Mesothelial cell of epicardium (in vitro differentiated cells): ENCODE measurements at places on chromosomes 5 and 9.
A peak's percentile ranks its signal among the peaks of the same experiment; 100 is the strongest.

- no peak for DNase-seq
Measured at GRCh38 chr5:103446813-103447212, 115.8 kb downstream of the NUDT12 start.

- DNase-seq: no peak
Measured at GRCh38 chr9:134384811-134385479, 58.7 kb downstream of the RXRA start.

DNA sequence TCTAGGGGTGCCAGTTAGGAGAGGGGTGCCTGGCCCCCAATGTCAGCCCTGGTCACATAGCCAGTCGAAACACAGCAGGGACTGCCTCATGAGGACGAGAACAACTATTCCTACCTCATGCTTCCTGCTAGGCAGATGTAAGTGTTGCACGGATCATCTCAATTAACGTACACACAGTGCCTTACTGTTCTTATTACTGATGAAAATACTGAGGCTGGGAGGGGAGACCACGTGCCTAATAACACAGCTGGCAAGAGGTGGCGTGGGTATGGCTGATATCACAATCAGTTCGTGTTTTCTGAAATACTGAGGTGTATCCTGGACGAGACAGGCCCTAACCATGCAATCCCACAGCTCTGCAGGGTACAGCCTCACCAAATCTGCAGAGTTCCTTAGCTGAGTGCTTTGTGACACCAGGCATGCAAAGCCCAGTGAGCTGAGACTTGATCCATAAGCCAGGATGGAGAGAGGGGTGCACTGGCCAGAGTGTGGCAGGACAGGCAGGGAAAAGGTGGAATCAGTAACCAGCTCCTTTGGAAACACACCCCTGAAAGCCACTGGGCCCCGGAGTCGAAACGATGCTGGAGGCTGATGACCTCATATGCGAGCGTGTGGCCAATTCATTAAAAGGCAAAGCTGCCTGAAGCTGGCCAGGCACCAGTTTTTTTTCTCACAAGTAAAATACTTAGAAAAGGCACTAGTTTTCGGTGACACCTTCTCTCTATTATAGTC is 63.9 kb downstream of the PRRT1B start:
- DNase-seq: no peak

DNA sequence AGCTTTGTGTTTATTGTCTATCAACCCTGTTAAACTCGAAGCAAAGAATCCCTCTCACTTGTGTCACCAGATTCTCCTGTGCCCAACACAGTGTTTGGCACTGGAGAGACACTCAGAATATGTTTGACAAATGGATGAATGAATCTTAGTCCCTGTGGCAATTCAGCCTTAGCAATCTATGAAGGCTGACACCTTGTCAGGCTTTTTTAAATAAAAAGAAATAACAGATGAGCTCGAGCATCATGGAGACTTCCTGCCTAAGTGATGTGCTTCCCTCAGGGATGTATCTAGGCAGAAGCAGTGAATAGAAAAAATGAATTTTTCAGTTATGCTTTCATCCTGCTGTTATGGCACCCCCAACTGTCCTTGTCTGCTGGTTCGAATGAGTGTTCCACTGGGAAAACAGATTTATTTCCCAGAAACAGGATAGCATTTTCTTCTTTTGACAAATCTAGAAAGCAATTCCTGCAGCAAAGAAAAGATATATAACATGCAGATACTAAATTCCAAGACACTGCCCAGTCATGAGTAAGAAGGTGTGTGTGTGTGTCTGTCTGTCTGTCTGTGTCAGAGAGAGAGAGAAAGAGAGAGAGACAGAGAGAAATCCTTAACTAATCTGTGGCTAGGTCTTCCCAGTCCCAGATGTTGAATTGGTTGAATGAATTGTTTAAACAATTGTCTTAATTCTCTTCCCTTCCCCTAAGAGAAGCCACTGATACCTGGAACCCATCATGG is 16.7 kb downstream of the MAMDC2 start:
- DNase-seq: no peak

- peak; percentile 45 for DNase-seq
Measured at GRCh38 chr9:110126986-110127864, 80.7 kb downstream of the C9orf152 start.

DNA sequence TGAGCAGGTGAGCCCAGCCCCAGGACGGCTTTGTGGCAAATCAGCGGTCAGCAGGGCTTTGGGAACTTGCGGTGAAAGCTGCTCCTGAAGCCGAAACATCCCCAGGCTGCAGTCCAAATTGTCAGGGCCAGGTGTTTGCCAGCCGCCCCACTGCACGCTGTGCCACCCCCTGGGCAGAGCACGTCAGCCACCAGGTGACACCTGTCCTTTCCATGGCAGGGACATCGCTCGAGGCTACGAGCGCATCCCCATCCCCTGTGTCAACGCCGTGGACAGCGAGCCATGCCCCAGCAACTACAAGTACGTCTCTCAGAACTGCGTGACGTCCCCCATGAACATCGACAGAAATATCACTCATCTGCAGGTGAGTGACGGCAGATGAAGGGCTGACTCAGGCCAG is 64.4 kb upstream of the CACNA1B start:
- no peak for DNase-seq

DNA sequence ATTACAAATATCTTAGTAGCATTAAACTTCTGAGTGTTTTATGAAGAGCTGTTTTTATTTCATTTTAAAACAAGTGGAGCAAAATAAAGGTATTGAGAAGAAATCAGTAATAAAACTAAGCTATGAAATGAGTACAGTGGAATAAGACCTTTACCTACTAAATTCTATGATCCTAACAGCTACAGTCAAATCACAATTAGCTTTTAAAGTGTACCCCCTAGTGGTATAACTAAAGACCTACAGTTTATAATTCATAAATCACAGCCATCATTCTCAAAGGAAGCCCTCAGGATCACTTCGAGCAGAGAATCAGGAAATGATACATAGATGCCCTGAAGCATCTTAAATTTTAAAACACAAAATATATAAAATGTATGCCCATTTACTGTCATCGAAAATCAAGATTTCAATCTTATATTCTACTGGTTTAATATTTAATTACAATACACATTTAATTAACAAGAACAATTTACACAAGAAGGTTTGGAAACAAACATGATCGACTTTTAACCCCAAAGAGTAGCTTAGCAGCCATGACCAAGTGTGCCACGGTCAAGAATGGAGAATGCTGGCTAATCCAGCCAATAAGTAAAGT is 12.3 kb downstream of the CCNH start:
- DNase-seq: no peak

DNA sequence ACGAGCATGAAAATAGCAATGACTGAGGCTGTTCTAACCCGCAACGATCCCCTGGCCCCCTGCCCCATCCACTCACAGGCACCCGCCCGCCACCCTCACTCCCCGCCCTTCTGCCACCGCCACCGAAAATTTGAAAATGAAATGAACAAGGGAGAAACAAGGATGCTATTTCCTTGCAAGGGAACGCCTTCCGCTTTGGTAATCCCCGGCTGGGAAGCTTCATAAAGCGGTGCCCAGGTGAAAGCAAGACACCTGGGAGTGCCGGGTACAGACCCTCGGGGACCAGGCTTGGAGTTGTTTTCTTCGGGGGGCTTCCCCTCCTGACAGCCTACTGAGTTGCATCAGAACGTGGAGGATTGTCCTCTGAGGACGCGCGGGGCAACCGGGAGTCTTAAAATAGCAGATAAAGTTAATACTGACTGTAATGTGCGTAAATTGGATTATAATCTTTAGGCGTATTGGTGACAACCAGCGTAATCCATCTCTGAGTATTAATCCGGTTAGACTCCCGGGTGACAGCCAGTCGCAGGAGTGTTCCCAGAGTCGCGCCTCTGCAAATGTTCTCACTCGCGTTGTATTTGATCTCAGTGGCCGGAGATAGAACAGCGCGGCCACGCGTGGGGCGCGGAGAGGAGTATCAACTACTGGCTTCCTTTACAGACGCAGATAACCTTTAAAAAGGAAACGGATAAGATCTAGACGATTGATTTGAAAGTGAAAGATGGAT is 885 bp upstream of the MLLT3 start:
- no peak for DNase-seq

GRCh38 chr9:8140557-8140956 is 341.0 kb upstream of the DMAC1 start:
- DNase-seq: no peak

- no peak for DNase-seq
Measured at GRCh38 chr9:113360242-113360842, 11.0 kb downstream of the BSPRY start.

DNA sequence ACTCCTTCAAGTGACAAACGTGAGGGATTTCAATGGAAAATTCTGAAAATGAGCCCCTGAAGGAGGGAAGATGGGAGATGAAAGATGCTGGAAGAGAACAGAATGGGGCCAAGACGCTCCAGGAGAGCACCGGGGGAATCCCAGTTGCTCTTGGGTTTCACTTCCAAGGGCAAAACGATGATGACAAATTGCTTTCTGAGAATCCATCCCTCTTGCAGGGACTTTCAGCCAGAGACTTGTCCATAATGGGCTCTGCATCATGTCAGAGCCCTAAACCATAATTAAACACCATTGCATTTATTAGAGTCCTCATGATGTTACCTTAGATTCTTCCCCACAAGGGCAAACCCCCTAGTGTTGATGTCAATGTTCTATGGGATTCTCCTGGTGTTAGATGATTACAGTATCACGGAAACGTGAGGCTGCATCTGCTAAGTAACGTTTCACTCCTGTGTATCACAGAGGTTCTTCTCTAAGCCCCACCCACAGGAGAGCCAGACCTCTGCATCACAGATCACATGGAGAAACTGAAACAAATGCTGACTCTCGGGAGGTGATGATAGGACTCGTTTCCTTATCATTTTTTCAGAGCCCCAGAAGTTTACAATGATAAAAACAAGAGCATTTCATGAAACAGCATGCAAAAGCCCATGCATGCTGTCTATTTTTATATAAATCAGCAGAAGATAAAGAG is 114.4 kb downstream of the TENT4A start:
- DNase-seq: no peak

DNA sequence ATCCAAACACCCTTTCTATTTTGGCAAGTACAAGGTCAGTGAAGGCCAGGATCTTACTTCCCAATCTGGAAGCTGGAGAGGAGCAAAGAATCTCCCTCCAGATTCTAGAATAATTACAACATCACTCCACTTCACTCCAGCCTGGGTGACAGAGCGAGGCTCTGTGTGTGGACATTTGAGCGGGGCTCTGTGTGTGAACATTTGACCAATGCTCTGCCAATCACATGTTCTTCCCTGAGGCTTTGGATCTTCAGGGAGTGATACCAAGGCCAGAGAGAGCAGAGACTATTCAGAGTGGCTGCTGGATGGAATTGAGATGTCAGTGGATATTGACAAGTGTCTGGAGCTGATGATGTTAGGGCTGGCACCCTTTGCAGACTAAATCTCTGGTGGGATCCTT is 24.7 kb upstream of the ANKRD34B start:
- no peak for DNase-seq

DNA sequence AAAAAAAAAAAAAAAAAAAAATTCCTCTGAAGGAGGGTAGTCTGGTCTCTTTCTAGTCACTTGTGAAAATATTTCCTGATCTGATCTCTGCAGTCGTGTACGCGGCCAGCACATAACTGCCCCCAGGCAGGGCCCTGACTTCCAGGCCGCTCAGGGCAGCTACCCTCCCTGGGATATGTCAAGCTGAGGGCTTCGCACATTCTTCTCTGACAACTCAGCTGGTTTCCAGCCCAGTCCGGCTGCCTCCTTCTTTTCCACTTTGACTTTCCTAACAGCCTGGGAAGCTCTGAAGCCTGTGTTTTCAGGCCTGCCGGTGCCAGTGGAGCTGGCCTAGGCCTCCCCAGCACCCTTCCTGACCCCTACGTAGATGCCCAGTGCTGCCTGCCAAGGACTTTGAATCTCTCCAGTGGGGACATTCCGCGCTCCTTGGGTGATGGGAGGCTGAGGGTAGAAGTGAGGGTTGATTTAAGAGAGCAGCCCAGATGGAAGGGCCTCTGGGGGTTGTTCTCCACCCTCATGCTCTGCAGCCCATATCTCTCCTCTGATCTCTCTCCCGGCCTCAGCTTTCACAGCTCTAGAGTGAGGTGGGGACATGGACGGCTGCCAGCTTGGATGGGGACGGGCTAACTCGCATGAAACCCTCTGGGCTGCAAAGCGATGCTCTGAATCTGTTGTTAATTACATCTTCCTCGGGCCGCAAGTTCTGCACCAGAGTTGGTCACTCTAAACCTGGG is 20.7 kb downstream of the COL5A1 start:
- peak; percentile 71 for DNase-seq
